ENCODE measurements at places on chromosomes 5 and 9. TPM values are rescaled to one million over a fixed set of nuclear protein-coding genes. Genes with fewer than 3 reads are reported as not detected.

DNA sequence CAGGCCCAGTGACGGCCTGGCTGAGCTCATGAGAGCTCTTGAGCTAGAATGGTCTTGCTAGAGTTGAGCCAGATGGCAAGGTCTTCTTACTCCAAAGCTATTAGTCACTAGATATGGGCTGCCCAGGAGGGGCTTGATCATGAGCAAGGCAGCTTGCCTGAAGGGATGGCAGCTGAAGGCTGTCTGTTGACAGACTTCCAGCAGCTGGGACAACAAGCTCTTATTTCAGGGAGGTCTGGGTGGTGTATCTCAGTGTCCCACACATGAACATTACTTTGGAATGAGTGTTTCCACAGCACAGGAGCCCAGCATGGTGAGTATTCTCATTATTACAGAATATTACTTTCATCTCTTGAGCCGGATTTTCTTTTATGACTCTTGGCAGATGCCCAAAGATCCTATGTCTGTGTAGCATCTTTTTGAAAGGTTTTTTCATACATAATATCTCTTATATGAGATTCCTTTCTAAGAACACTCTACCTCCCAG is 414.1 kb downstream of the ARHGEF28 start:
- no peak for DNase-seq

DNA sequence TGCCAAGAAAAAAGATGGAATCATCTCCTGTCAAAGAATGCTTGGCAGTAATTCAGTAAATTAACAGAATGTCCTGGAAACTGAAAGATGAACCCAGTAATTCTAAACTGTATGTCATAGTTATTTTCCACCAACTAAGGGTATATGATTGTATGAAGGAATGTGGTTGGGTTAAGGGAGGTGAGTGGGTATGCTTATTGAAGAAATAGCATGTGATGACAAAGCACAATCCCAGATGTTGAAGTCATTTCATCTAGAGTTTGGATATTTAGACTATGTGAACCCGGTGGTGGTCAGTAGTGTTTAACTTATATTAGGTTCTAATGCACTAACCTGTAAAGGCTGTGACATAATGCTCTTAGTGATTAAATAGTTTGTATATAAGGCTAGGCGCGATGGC is 87.3 kb downstream of the CDKN2A start:
- no peak for DNase-seq

DNA sequence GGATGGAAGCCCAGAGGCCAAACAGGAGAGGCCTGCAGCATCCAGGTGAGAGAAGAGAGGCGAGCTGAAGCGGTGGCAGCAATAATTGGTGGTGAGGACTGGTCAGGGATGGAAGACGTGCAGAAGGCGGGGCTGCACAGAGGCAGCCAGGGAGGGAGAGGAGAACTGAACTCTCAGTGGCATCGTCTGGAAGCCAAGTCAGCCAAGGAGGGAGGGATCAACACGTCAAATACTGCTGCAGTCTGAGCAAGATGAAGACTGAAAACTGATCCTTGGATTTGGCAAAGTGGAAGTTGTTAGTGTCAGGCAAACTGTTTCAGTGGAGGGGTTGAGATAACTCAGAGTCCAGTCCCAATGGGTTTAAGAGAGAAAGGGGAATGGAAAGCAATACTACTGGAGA is 145.4 kb downstream of the CDK5RAP2 start:
- no peak for DNase-seq

- DNase-seq: no peak
These were observed 29.8 kb downstream of the TDRD7 start for GRCh38 chr9:97441729-97442128.

DNA sequence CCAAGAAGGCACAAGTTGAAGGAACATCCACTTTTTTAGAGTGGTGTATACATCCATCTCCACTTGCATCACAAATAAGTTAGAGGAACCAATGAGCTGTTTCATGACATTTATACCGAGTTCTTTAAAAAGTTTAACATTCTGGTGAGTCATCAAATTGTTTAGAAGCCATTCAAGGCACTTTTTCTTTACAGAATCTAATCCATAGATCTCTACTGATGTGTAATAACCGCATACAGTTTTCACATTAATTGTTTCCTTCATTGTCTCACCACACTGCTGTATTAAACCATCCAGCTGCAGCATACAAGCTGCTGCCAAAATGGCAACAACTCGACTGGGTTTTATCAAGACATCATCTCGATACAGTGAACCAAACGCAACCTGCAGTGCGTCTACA is 744 bp downstream of the GMCL2 start:
- DNase-seq: no peak

- DNase-seq: no peak
These were observed 14.8 kb upstream of the SMARCA2 start for GRCh38 chr9:2000314-2000713.

DNA sequence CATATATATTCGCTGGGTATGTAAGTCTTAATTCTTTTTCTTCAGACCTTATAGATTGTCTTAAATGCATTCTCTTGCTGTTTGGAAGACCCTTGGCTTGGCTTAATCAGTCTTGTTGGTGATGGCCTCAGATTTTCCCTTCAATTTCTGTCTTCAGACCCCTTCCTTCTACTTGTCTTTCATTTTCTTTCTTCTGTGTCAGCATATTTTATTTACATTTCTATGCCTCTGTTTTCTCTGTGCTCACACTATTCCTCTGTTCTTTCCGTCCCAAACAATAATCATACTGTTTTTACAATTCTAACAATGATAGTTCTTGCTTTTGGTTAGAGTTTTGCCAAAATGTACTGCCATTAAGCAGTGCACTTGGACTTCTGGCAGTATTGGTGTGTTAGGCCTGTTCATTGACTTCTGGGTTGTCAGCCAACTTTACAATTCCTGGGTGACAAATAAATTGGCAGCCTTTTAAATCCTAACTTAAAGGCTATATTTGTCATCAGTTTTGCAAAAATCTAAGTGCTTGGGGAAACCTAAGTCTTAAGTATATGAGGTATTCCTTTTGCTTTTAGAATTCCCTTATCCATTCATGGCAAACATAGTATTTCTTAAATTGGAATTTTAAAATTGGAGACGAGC is 8.0 kb downstream of the SRFBP1 start:
- no peak for DNase-seq

- no peak for DNase-seq
These were observed 13.3 kb downstream of the HMMR start for GRCh38 chr5:163473635-163474243.

GRCh38 chr5:179168664-179169063 is 108.5 kb downstream of the ZNF354C start:
- no peak for DNase-seq

DNA sequence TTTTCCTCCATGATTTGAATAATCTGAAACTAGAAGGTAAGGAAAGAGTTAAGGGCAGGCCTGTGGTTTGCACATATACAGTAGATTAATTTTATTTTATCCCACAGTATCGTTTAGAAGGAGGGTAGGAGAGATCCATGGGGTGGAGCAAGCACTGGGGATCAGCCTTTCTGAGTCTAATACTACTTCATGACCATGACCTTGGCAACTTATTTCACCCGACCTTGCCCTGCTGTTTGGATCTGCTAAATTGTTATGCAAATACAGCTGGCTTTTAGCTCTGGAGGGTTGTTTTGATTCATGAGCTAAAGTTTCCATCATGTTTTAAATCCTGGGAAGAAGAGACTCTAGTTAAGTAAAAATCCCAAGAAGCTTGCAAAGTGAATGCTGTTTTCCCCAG is 864 bp upstream of the GRIN3A start:
- no peak for DNase-seq

- DNase-seq: no peak
These were observed 197.5 kb downstream of the PCSK5 start for GRCh38 chr9:76087976-76088375.

- DNase-seq: no peak
These were observed 1.3 kb upstream of the PTPDC1 start for GRCh38 chr9:94082956-94083355.

GRCh38 chr9:23309800-23310199 is 516.2 kb downstream of the ELAVL2 start:
- no peak for DNase-seq

DNA sequence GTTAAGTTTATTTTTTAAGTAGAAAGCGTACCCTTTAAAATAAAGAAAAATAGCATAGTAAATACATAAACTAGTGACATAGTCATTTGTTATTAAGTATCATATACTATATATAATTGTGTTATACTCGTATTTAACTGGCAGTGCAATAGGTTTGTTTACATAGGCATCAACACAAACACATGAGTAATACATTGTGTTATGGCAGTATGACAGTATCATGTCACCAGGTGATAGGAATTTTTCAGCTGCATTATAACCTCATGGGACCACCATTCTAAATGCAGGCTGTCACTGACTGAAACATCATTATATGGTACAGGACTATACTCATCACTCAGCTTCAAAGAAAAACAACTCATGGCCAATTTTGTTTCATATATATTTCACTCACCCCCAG is 8.4 kb upstream of the RIC1 start:
- DNase-seq: no peak

DNA sequence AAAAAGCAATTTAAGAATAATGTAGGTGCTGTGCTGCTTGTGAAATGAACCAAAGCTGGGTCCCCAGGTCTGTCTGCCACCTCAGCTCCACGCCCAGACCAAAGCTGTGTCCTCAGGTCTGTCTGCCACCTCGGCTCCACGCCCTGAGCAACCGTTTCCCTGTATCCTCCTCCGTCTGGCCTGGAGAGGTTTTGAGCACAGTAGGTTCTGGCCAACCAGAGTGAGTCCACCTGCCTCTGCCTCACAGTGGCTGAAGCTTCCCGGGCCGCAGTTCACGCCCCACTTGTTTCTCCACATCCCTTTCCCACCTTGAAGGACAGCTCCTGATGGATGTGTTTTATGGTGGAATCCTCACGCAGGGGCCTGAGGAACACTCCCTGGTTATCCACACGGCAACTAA is 120.5 kb downstream of the ADAMTS2 start:
- no peak for DNase-seq

DNA sequence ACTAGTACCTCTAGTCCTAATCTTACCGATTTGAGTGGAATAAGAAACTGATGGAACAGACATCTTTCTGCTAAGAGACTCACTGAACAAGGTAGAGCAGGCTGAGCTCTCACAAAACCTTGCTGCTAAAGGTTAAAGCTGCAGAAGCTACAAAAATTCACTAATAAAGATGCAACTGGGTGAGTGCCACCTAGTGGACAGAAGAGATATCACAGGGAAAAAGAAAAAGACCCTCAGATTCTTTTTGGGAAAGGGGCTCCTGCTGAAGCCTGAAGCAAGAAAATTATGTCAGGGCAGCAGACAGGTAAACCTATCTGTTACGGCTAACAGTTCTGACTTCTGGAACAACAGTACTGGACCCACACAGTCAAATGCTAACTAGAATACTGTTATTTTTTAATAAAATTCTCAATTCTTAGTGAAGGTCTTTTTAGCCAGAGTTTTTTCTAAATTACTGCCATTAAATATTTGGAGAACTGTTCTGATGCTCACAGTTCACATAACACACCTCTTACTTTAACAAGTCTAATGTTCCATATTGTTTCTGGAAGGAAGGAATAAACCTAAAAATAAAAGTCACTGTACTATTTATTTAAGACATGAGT is 51.2 kb downstream of the DIAPH1 start:
- no peak for DNase-seq

DNA sequence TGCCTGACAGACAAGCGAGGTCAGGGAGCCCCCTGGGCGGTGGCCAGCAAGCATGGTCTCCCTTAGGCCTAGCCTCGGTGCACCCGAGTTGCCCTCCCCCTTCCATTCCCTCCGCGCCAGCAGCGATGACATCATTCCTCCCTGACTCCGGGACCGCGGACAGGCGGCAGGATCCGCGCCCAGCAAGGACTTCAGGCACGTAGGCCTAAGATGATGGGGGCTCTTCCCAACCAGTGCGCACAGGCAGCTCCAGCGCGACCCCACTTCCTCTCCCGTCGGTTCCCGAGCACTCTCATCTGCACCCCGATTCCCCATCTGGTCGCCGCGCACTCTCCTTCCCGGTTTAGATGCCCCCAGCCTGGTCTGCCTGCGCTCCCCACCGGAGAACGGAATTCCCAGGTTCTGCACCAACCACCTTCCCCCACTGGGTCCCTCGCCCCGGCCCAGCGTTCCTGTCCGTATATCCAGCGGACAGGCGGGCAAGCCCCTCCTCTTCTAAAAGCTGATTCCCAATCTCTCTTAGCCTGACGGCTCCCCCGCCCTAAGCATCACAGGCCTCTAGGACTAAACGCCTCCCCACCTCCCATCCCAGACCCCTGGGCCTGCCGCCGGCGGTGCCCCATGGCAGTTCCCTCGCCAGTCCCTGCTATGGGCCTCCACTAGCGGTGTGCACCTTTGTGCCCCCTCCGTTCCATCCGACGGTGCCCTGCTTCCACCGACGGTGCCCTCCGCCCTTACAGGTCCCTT is 931 bp downstream of the FAM219A start:
- peak; percentile 48 for DNase-seq

- DNase-seq: no peak
These were observed 1201.4 kb upstream of the C9orf72 start for GRCh38 chr9:28774433-28775235.

The FOXD4L4 gene
- total RNA-seq: 0.07 TPM

The SLC34A1 gene
- not detected for total RNA-seq

The PTPA gene
- 88.0 TPM for total RNA-seq

The SH3TC2 gene
- total RNA-seq: not detected

The SLC6A18 gene
- not detected for total RNA-seq

The MSMP gene
- not detected for total RNA-seq

All from activated CD4-positive, alpha-beta T cell treated with anti-CD3 and anti-CD28 coated beads for 36 hours (primary cell).